ENCODE measurements at places on chromosomes 1 and 21.

GRCh38 chr1:49728377-49728776, 295.4 kb downstream of the AGBL4 start:
- no peak for DNase-seq

- DNase-seq, result no peak
Measured at GRCh38 chr1:211843507-211844298, 13.1 kb upstream of the LPGAT1 start.

- DNase-seq, result no peak
Measured at GRCh38 chr1:47582891-47583608, 145.2 kb downstream of the FOXD2 start.

DNA sequence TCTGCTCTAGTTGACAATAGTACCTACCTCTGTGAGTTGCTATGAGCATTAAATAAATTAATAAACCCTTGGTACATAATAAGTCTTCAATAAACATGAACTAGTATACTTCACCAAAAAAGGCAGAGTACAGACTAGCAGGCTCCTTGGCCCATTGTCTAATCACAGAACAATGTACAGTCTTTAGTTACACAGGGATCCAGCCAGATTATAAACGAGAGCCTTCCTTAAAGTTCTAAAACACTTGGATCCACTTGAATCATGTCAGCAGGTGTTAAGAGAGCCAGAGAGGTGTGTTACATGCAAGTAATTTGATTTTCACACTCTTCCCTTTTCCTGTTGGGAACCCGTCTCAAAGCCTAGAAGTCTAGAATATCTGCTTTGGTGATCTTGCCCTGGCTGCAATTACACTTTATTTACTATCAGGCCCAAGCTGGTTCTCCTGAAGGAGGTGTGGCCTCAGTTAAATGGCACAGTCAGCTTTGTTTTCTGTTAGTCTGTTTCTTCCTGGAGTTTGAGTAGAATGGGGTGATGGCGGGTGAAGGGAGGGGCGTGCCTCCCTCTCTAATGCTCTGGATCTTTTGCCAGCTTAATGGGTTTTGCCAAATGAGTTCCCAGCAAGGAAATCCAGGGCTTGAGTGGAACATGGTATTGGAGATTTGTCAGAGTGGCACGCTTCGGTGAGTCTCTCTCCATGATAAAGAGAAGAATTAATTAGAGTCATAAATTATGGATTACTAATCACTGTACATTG, 570.9 kb upstream of the CAMK1G start:
- DNase-seq, result no peak

DNA sequence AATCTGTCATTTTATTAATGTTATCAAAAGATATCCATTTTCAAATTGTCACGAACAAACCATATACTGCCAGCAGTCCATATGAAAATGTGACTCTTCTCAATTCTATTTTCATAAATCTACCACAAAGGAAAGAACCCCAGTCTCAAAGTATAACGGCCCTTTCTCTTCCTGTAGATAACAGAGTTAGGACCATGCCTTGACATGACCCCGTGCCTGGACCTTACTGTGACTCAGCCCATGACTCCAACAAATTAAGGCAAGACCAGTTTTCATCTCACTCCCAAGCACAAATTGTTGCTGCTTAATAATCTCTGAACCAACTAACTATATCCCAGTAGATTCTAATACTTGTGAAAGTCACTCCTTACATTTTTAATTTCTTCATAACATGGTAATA, 124.4 kb upstream of the NFIA start:
- DNase-seq, result no peak

DNA sequence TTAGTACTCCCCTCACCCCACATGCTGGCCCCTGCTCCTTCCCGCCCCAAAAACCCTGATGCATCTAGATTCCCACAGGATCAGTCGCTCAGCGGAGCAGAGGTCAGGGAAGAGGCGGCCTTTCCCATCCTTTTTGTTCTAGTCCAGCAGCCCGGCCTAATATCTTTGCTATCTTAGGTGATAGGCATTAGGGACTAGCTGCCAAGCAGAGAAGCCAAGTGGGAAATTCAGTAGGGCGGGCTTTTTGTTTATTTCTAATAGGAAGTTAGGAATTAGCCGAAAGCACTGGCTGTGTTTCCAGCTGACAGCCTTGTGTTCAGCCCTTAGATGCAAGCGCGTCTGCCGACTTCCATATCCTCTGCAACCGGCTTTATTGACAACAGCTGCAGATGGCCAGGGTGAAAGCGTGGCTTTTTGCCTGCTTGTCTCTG, 59.0 kb upstream of the BCAR3 start:
- DNase-seq, result no peak
